ENCODE measurements at places on chromosomes 1 and 21.

DNA sequence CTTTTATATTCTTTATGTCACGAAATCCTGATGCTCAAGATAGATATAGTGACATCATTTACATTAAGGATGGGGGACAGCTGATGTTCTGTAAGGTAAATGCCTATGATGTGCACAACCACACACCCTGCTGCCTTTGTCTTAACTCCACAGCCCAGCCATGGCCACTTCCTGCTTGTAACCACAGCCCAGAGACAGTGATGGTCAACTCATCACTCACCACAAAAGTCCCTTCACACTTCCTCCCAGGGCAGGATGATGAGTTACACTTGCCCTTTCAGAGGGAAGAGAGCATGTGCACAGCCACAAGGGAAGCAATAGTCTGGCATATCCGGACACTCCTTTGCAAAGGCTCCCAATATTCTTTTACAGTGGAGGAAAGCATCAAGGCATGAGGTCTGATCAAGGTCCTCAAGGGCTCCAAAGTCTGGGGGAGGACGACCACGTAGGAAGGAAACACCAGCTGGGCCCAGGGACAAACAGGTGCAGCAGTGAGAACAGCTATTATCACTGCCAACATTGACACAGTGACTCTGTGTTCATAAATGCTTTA lies 53.8 kb downstream of the PLPP3 start:
- no peak for DNase-seq

- DNase-seq: no peak
Measured at GRCh38 chr1:226121049-226121586, 58.6 kb downstream of the H3-3A start.

GRCh38 chr21:33265664-33266049 lies 510 bp upstream of the IL10RB start:
- no peak for DNase-seq

GRCh38 chr1:228811712-228812305 lies 76.5 kb downstream of the RHOU start:
- no peak for DNase-seq

GRCh38 chr1:248821101-248821500 lies 4.6 kb downstream of the SH3BP5L start:
- DNase-seq: no peak

GRCh38 chr1:168098534-168099320 lies 38.0 kb downstream of the GPR161 start:
- DNase-seq: no peak

GRCh38 chr1:116279715-116280114 lies 93.3 kb upstream of the ATP1A1 start:
- DNase-seq: no peak

DNA sequence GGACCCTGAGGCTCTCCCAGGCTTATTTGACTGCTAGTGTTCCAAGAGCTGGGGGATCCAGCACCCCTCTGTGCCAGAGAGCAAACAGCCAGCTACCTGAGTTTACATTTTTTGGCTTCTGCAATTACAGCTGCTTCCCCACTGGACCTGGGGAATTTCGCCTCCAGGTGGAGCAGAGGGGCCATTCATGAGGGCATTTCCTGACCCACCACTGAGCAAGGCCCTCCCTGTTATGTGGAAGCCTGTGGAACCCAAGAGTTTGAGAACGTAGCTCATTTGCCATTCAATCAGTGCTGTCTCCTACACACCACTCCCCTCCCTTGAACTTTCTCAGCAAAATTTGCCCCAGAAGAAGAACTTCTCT lies 42.7 kb upstream of the TMEM51 start:
- DNase-seq: no peak

GRCh38 chr1:112761714-112762480 lies 46.8 kb upstream of the PPM1J start:
- DNase-seq: no peak

DNA sequence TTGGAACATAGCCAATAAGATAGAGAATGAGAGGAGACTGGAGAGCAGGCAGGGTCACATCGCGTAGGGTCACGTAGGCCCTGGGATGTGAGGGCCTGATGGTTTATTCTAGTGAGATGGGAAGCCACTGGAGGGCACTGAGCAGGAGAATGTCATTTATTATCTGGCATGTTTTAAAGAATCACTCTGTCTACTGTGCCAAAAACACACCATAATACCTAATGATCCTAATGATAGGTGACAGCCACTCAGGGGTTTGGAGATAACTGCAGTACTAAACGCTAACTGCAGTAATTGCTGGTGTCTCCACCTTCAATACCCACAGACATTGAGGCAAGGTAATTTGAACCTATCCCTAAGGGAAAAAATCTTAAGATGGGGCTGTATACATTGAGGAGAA lies 185.4 kb downstream of the TTLL7 start:
- no peak for DNase-seq

- no peak for DNase-seq
Measured at GRCh38 chr1:17259233-17259873, 10.5 kb downstream of the PADI3 start.

GRCh38 chr21:15776818-15777217 lies 47.0 kb downstream of the USP25 start:
- no peak for DNase-seq

DNA sequence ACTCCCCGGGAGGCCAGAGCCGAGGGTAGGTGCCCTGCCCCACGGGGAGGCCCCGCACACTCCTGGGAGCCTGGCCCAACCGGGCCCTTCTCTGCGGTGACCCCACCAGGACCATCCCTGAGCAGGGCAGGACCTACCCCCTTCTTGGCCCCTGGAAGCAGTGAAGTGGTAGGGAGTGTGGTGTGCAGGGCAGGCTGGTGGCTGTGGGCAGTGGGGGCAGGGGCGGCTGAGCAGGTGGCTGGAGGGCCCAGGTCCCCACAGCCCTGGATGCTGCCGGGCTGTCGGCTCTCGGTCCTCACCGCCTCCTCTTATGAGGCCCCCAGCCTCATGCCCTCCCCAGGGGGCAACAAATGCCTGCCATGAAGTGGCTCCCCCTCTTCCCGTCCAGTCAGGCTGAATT lies 19.5 kb downstream of the PLCH2 start:
- no peak for DNase-seq

DNA sequence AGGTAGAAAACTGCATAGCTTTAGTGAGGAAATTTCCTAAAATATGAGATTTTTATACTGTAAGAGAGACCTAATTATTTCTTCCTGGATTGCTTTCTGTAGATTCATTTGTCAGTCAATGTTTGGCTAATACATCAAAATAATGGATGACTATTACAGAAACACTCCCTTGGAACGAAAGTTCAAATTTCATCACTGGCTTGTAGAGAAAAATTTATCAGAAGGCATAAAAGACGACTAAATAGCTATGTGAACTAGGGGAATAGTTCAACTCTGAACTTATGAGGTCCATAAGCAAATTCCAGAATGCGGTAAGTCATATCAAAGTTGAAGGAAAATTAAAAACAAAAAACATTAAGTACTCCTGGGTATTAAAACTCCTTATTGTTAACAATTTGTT lies 36.0 kb downstream of the WNT2B start:
- no peak for DNase-seq

GRCh38 chr1:115680730-115681111 lies 39.0 kb downstream of the VANGL1 start:
- no peak for DNase-seq

GRCh38 chr1:19936061-19936750 lies 12.8 kb upstream of the PLA2G2E start:
- DNase-seq: no peak

GRCh38 chr1:203504400-203505250 lies 10.7 kb downstream of the OPTC start:
- DNase-seq: peak; percentile 86

- DNase-seq: no peak
Measured at GRCh38 chr1:60657926-60658325, 424.4 kb upstream of the NFIA start.

DNA sequence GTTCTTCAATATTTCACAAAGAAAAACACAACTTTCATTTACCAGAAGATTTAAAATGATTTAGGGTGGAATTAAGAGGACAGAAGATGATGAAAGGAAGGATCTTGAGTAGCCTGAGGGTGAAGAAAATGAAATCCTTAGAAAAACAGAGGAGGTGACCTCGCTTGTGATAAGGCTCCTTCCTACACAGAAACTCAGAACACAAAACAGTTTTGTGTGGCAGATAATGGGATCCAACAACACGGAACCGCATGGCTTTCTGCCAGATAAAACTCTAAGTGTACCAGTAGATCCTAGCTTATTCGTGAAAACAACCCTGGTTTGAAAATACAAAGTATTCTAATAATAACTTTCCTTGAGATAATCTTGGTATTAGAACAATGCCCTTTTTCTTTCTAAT lies 74.0 kb upstream of the EXO1 start:
- no peak for DNase-seq

DNA sequence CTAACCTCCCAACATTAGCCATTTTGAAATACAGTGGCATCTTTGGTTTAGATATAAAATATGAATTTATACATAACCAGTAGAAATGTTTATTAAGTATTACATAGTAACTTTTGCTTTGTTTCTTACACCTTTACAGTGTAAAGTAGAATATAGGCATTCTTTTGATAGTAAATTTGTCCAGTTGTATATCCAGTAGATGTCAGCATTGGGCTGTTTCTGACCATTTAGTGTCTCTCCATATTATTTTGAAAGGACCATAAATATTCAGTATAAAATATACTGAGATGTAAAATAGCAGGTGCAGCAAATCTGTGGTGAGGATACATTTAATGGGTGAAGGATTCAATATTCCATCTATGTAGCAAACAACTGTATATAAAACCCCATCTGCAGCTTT lies 115.8 kb upstream of the ZRANB2 start:
- peak; percentile 29 for DNase-seq

- DNase-seq: no peak
Measured at GRCh38 chr1:22089787-22090186, 37.3 kb downstream of the CDC42 start.

GRCh38 chr1:15957221-15958095 lies 18.4 kb downstream of the ZBTB17 start:
- DNase-seq: no peak

- no peak for DNase-seq
Measured at GRCh38 chr1:232486006-232486405, 143.9 kb downstream of the SIPA1L2 start.

DNA sequence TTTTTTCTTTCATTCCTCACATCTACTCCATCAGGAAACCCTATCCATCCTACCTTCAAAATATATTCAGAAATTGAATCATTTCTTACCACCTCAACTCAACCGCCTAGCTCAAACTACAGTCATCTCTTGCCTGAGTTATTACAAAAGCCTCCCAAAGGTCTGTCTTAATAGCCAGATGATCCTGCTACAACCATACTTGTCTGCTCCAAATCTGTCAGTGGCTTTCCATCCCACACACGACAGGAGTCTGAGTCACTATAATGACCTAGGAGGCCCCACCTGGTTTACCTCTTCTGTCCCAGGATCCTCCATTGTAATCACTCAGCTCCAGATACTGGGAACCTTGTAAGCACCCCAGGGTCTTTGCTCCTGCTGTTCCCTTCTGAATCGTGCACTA lies 37.1 kb upstream of the IL12RB2 start:
- no peak for DNase-seq

DNA sequence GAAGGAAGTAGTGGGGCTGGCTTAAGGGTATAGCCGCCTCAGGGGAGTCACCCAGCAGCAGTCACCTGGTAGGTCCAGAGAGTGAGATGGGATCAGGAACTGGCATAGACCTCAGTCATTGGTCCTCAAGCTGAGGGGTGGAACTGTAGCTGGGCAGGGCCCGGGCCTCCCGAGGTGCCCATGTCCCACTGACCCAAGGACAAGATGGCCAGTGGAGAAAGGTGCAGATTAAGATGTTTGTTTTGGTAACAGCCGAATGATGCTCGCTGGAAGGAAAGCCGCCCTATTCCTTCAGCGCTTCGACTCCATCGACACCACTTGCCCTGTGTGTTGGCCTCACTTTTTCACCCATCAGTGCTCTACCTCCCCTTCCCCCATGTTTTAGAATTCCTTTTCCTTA lies 16.4 kb downstream of the COL9A2 start:
- DNase-seq: no peak

- DNase-seq: no peak
Measured at GRCh38 chr1:227134686-227135314, 183.5 kb downstream of the CDC42BPA start.

DNA sequence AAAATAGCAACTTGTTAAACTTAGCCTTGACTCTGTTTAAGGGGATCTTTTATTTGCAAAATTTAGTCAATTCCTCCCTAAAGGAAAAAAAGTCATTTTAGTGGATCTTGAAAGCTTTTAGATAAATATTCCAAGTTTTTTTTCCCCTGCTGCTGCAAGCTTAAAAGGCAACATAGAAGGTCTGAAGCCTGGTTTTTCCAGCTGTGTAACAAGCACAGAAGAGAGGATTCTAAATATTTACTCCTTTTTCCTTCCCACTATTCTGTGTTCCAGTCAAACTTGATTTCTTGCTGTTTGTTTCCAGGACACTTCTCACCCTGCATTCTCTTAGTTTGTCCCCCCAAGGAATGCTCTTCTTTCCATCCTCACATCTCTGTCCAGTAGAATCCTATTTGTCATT lies 86.7 kb downstream of the NFIA start:
- no peak for DNase-seq

DNA sequence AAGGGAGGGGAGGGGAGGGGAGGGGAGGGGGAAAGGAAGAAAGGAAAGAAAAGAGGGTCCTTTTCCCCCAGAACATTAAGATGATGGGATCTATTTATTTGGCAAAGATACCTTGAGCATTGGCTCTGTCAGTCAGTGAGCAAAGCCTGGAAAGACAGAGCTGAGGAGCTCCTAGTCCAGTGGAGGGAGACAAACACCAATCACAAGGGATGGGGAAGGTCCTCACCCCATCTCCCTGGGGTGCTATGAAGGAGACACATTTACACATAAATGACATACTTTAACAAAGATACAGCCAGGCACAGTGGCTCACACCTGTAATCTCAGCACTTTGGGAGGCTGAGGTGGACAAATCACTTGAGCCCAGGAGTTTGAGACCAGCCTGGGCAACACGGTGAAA lies 154.9 kb upstream of the TIAM1 start:
- no peak for DNase-seq

- DNase-seq: no peak
Measured at GRCh38 chr1:211327346-211327921, 801 bp downstream of the TRAF5 start.

- peak; percentile 41 for DNase-seq
Measured at GRCh38 chr1:222104694-222105392, 363.0 kb upstream of the DUSP10 start.

- no peak for DNase-seq
Measured at GRCh38 chr1:24294228-24294672, 24.9 kb upstream of the GRHL3 start.

GRCh38 chr1:32032275-32032615 lies 18.6 kb downstream of the KHDRBS1 start:
- DNase-seq: no peak

GRCh38 chr1:180229483-180230415 lies at the start of gene LHX4:
TSS of gene LHX4 (plus strand) at chr1:180230264. CDS start at chr1:180230530, 266 bp downstream.
- no peak for DNase-seq

Data from NCI-H1436 (cell line).